ENCODE measurements at places on chromosomes 12 and 14.

DNA sequence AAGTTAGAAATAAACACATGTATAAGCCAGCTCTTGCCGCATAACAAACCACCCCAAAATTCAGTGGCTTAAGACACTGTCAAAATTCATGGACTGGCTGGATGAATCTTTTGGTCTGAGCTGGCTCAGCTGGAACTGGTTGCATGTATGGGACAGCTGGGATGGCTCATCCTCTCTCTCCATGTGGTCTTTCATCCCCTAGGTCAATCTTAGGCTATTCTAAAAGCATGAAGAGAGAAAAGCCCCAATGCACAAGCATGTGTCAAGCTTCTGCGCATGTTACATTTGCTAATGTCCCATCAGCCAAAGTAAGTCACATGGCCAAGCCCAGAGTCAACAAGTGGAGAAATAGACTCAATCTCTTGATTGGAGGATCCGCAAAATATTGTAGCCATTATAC is 71.0 kb downstream of the DRAM1 start:
- no peak for DNase-seq

DNA sequence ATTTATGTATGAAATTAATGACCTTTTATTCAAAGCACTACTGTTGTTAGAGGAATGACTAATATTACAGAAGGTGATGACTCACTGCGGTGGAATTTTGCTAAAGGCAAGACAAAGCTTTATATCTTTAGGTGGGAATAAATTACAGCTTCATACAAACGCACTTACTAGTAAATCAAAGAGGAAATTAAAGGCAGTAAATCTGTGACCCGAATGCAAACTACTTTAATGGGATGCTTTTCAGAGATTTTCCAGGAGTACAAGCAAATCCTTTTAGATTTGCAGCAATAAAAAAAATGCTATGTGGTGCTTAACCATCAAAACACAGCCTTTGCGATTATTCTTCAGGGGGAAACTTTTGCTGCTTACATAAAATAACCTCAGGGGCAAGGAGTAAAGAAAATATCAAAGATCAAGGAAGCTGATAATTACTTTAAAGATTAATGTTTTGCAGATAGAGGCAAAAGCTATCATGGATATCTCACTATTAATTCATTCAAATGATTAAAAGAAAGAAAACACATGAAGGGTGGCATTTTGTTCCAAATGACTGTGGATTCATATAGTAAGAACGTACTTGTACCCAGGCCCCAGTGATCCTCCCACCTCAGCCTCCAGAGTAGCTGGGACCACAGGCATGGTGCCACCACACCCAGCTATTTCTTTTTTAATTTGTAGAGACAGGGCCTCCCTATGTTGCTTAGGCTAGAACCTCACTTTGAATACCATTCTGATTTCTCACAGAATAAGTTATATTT is 98.9 kb downstream of the DENND5B start:
- no peak for DNase-seq

DNA sequence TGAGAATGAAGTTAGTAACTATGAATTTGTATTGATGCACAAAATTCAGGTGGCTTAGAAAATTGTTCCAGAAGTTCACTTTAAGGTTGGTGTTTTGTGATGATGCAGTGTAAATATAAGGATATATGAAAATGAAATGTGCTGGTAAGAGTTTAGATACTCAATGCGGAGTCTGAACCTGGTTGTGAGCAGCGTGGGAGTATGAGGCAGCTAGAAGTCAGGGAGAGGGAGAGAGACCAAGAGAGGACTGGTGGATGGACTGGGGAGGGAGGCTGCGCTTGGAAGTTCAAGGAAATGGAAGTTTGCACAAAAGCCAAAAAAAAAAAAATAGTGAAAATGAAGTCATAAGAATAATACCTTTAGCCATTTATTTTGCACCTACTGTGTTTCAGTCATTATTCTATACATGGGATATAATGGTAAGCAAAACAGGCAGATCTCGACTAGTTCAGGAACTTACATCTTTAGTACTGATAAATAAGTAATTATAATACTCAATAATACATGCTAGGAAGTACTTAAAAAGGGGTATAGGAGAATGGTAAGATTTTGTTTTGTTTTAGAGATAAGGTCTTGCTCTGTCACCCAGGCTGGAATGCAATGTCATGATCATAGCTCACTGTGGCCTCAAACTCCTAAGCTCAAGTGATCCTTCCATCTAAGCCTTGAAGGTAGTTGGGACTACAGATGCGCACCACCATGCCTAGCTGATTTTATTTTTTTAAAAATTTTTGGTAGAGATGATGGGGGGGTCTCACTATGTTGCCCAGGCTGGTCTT is 10.0 kb upstream of the RAB21 start:
- DNase-seq, result no peak

DNA sequence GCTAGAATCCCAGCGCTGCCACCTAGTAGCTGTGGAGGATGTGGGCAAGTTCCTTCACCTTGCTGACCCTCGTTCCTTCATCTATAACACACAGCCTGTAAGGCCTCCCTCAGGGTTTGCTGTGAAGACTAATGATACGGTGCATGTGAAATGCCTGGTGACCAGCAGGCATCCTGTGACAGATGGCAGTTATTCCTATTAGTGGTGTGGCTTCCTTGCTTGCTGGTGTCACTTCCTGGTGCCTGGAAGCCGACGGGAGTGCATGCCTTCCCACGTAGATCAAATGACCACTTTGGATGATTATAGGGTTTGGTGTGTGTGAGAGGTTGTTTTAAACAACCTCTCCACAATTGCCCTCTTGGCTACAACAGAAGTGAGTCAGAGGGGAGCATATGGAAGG is 894.9 kb downstream of the VRK1 start:
- no peak for DNase-seq

- DNase-seq, result no peak
Observed at GRCh38 chr14:58428118-58428683, 682 bp downstream of the KIAA0586 start.

DNA sequence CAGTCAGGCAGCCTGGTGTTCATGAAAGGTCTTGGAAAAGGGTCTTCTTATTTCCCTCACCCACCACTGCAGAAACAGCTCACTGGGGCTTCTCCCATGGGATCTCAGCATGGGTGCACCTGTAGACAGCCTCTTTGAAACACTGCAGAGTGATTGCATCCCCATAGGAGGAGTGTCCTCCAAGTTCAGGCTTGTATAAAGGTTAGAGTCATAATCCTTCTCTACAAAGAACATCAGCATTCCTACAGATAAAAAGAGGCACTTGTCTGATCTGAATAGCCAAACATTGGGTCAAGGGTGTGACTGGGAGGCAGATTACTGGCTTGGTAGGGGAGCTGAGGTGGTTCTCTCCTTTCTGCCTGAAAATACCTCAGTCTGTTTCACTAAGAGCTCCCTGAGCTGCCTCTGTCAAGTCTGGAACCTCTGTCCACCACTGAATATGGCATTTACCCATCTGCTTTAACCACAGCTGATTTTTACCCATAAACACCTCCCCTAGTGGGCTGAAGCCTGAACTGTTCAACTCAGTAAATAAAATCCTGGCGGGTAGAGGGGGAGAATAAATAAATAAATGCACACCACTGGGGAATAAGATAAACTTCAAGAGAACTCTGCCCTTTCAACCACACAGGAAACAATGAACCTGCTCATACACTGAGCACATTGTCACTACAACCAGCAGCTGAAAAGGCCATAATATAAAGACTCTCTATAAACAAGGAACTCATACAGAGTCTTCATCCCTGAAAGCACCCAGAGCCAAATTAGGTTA is 120.7 kb upstream of the SCAF11 start:
- no peak for DNase-seq

DNA sequence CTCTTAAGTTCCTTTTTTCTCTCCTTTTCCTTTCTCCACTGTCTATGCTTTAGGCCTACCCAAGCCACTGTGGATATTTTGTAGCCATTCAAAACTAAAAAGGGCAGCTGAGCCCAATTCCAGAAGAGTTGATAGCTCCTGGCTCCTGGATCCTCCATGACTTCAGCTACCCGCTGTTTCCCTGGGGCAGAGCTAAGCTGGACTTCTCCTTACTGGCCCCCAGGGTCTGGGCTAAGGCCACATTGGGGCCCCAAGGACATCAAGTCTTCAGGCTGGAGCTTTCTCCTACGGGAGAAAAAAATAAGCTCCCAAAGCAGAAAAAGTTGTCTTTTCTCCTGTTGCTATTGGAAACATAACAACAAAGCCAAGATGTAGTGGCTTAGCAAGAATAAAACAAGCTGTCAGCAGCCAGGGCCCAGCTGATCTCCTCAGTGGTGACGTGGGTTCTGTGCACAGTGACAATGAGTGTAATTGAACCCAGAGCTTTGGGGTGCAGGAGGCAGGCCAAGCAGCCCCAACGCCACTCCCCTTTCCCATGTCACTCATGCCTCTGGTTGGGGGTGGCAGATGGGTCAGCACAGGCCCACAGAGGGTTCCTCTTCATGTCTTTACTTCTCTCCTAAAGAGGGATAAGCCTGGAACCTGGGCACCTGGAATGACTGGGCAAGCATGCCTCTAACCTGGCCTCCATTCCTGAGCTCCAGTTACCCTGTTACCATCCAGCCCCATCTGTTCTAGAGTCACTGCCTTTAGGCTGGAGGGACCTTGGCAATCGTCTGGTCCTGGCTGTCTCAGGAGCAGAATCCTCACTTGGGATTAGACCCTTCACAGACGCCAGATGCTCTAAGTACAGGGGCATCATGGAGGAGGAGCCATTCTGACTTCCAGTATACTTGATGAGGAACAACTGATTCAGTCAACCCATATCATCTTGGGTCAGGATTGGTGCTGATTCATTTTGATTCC is 171.2 kb downstream of the ZFP36L1 start:
- no peak for DNase-seq

GRCh38 chr12:118269806-118270205 is 102.9 kb downstream of the TAOK3 start:
- no peak for DNase-seq

DNA sequence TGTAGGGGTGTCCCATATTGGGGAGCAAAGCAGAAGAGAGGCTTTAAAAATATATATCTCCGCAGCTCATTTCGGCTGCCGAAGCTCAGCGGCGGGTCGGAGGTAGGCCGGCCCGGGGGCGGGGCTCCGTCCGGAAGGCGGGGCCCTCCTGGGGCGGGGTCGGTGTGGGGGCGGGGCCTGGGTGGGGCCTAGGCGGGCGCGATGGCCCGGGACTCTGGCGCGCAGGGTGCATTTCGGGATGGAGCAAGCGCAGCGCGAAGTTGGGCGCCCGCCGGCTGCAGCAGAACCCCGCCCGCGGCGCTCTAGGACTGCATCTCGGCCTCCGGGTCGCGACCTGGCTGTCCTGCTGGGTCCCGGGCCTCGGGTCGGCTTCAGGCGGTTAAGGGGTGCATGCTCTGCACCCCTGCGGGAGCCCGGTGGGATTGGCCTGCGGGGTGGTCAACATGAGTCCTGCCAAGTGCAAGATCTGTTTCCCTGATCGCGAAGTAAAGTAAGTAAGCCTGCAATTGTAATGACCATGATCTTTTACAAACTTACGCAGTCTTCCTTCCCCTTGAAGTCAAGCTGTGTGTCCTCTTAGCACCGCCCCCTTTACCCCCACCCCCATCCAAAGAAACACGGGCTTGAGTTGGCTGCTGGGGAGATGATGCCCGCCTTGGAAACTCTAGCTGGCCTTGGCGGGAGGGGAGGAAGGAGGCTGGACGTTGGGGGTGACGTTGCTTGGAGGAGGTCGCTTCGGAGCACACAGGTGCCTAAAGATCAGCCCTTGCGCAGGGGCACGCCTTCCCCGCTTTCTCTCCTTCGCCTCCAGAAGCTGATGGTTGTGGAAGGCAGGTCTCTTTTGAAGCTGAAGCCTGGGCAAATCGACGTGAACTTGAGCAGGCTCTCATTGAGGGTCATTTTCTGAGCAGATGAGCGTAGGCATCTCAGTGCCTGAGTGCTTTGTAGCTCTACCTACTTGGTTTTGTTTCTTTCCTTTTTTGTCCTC is 38.4 kb downstream of the ACACB start:
- peak; percentile 56 for DNase-seq

DNA sequence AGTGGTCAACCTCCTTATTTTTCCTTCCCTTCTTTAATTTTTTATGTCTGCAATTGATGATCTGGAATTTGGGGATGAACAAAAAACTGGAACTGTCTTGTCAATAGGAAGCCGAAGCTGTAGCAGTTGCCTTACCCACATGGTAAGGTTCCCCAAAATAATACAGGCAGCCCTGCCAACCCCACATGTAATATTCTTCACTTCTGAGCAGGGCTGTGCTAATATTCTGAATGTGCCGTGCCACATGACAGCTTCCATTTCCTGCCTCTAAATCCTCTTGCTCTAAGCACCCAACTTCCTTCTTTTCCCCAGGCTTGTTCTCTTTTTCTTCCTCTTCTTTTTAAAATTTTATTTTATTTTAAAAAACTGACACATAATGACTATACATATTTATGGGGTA is 39.6 kb downstream of the GPATCH2L start:
- DNase-seq, result no peak

DNA sequence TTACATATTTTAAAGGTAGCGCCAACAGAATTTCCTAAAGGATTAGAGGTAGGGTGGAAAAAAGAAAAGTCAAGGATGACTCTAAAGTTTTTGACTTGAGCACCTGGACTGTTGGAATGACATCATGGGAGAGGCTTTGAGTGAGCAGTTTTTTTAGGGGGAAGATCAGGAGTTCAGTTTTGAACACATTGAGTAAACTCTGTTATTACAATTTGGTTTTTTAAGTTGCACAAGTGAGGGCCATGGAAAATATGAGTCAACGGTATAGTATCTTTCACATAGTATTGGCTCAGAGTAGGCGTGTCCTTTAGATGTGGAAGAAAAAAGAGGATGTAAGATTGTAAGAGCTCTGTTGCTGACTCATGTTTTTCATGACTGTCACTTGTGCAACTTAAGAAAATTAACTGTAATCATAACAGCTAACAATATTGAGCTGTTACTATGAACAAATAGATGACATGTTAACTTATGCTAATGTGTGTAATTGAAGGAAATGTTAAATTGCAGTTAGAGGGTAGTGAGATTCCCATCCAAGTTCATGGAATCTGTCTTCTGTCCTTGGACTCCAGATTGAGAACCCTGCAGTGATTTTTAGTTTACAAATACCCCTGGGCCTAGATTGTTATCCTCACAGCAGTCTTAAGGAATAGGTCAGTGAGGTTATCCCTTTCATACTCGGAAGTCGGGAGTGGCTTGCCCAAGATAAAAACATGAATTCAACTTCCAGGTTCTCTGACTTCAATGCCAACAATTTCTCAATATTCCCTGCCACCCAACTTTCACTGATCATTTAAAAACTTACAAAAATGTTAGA is 48.2 kb upstream of the ATP2B1 start:
- peak; percentile 8 for DNase-seq
